NCI-H446 (cell line): ENCODE measurements at places on chromosomes 1 and 21.

DNA sequence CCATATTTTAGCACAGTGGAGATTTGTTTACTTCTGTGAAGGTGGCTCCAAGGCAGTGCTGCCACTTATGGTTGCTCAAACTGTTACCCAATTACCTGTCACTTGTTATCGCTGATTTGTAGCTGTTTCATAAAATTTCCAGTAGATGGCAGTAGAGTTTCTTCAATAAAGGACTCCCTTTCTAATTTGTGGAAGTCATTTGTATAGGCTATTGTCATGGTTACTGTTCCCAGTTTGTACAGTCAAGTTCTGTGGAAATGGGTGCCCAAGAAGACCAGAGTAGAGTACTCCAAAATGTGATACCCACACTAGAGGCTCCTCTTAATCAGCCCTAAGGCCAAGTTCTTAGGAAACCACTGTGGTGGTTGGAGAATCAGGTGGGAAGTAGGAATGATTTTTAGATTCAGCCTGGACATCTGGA, 186.1 kb downstream of the CLEC20A start:
- DNase-seq, result peak; percentile 82

- no peak for DNase-seq
Measured at GRCh38 chr21:28332796-28333195, 659.9 kb downstream of the LTN1 start.

GRCh38 chr1:14142397-14143100, 442.6 kb downstream of the PRDM2 start:
- DNase-seq, result no peak

DNA sequence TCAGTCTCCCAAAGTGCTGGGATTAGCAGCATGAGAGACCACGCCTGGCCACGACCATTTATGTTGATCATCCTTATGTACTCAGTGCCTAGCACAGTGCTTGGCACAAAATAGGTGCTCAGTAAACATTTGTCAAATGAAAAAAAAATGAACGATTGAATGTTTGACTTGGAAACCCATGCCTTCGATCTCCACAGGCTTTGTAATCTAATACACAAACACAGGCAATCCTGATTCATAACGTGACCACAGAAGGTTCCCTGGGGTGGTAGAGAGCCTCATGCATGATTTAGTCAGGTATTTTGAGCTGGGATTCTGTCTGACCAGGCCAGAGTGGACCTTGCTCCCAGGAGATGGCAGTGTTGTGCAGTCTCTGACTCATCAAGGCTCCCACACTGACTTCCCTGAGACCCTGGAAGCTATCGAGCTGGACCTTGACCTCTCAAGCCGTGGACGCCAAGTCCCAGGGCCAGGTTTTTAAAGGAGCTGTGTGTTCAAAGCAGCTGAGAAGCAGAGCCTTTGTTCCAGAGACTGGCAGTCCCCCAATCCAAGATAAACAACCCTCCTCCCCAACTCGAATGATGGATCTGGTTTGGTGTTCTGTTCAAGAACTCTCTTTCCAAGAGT, 81.1 kb downstream of the PGM1 start:
- DNase-seq, result peak; percentile 69

GRCh38 chr21:35043549-35043948, 5.6 kb downstream of the RUNX1 start:
- DNase-seq, result no peak

GRCh38 chr1:16275591-16275990, 38.6 kb upstream of the CPLANE2 start:
- no peak for DNase-seq

DNA sequence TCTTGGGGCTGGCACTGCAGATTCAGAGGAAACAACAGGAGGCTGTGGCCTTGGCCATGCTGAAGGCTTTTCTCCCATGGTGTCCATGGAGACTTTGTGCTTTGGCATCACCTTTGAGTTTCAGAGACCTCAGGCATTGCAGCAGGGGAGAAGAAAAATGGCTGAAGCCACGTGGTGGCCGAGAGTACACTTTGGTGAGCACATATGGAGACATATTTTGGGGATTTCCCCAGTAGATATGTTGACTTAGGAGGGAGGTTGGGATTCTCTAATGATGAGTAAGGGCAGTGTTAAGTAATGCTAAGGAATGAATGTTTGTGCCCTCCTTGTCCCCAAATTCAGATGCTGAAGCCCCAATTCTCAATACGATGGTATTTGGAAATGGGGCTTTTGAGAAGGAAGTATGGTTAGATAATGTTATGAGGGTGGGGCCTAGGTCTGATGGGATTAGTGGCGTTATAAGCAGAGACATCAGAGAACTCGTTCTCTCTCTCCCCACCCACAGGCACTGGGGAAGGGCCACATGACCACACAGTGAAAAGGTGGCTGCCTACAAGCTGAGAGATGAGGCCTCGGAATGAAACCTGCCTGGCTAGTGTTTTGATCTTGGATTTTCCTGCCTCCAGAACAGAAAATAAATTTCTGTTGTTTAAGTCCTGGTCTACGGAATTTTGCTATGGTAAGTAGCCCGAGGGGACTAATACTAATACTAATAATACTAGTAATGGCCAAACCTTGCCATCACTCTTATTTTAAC, 98.6 kb downstream of the TBX19 start:
- no peak for DNase-seq

- no peak for DNase-seq
Measured at GRCh38 chr1:231180034-231180433, 18.2 kb downstream of the TRIM67 start.

DNA sequence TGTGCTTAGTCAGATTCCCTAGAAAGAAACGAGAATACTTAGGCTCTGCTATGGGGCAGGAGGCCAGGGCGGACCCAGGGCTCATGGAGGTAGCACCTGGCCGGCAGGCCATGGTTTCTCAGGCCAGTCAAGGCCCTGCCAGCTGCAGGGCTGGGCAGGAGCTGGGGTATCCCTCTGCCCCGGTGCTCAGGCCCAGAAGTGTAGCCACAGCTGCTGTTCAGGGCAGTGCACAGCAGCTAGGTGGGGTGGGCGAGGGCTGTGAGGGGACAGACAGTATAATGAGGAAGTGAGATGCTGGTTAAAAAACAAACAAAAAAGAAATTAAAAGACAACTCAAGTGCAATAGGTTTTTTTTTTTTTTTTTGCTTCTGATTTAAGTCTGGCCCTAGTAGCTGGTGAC, 34.0 kb upstream of the EDN2 start:
- DNase-seq, result no peak

- DNase-seq, result no peak
Measured at GRCh38 chr21:16538936-16539440, 809.2 kb downstream of the USP25 start.

DNA sequence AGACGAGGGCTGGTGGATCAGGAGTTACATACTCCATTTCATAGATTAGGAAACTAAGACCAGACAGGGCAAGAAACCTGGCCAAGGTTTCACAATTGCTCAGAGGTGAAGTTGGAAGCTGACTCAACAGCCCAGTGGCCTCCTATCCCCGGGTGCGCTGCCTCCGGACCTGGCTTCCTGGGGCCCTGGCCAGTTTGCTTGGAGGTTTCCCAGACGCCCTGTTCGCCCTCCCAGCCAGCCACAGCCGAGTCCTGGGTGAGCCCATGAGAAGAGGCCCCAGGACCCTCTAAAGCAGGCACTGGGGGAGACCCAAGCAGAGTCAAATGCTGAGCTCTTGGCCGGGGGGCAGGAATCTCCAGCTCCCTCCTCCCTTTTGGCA, 180.1 kb downstream of the ZBTB18 start:
- no peak for DNase-seq

DNA sequence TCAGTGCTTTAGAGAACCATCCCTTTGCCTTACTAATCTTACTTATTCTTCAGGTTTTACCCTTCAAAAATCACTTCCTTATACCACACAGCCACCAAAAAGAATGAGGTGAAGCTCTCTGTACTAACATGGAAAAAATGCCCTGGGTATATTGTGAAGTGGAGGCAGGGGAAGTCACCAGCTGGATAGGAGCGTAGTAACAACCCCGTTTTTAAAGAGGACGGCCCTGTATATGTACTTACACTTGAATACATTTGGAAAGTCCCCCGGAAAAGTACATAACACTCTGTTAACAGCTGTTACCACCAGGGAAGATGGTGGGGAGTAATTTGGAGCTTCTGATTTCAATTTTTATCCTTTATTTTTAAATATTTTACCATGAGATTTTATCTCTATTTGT, 28.2 kb upstream of the KHDRBS1 start:
- no peak for DNase-seq

GRCh38 chr1:172626845-172627244, 32.1 kb upstream of the FASLG start:
- DNase-seq, result no peak

DNA sequence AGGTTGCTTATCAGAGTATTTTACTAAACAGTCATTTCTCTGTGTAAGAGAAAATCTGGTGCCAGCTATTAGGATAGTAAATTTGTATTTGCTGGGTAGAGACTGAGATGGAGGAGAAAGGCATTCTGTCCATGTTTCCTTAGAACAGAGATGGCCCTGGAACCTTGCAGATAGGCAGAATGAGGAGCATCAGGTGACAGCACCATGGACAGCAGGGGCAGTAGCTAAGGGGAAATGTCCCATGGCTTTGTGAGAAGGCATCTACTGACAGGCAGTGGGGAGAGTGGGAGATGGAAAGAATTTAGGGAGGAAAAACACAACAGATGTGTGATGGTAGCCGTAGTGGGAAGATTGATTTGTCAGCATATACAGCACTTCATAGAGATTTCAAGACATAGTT, 105.0 kb downstream of the PRRX1 start:
- no peak for DNase-seq

DNA sequence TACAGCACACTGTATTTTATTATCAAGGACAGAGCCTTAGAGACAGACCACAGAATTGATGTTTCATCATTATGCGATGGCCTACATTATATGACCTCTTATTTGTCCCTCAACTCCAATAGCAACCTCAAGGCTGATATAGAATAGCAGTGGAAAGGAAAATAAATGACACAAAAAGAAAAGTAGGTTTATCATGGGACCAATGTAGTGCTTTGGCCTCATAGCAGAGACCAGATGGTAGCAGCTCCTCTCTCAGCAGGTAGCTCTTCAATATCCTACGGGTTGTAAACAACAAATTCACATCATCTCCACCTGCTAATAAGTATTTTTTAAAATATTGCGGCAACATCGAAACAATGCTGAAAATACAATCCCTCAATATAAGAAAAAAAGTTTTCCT, 25.2 kb downstream of the ANP32E start:
- peak; percentile 86 for DNase-seq

- DNase-seq, result no peak
Measured at GRCh38 chr1:246377625-246378153, 129.4 kb downstream of the SMYD3 start.

GRCh38 chr21:26923986-26924385, 42.9 kb downstream of the ADAMTS5 start:
- DNase-seq, result no peak

GRCh38 chr1:197213193-197213592, 54.9 kb upstream of the CRB1 start:
- DNase-seq, result no peak

DNA sequence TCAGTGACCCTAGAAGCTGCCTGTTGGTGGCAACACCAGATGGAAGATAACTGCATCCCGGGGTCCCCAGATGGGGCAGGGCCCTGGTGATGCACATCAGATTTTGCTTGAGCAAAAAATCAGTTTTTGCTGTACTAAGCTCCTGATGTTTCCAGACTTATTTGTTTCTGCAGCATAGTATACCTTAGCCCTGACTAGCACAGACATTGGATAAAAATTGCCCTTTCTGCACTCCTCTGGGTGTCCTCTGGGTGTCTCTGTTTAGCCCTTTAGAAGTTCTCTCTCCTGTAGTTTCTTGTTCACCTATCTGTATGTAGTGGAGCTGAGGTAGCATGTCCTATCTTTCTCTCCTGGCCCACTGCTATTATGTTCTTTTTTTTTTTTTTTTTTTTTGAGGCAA, 30.3 kb upstream of the PLA2G2C start:
- DNase-seq, result no peak

DNA sequence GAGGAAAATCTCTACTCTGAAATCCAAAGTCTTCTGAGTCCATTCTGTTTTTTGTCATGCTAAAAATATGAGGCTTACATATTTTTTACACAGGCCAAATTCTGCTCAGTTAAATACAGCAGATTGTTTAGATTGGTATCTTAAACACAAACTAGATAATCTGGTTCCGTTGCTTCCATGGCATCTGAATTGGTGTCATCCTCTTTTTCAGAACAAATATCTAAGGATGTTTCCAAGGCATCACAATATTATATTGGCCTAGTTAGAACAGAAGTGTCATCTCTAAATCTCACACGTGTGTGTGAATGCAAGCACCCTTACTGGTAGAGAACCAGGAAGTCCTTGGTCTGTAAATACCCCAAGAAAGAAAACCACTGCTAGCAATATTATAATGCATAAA, 151.2 kb downstream of the NRIP1 start:
- DNase-seq, result no peak

DNA sequence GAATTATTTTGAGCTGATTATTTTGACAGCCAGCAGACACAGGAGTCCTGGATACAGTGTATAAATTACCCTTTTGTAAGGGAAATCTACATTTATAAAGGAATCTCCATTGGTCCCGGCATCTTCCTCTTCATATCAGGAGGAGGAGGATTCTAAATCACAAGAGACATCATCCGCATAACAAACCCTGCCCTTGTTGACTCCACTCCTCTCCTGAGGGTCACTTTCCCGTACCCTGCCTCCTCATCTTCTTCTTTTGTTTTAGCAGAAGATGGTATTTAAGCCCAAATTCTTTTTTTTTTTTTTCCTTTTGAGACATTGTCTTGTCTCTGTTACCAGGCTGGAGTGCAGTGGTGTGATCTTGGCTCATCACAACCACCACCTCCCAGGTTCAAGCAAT, 14.6 kb upstream of the PKNOX1 start:
- no peak for DNase-seq

- no peak for DNase-seq
Measured at GRCh38 chr21:27812279-27812678, 845.4 kb upstream of the ADAMTS5 start.

GRCh38 chr21:44838039-44838895, 20.4 kb upstream of the SUMO3 start:
- no peak for DNase-seq

DNA sequence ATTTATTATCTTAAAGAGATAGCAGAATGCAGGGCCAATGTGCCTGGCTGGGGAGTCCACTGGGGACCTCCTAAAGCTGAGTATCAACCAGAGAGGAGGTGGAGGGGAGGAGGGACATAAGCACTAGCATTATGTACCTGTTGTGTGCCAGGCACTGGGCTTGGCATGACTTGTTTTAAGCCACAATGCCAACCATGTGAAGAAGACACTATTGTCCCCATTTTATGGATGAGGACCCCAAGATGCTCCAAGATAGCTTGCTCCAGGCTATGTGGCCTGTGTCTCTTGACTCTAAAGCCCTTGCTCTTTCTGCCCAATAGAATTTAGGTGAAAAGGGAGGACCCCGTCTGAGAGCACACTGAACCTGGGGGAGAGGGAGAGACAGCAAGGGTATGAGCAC, 111.3 kb downstream of the GLIS1 start:
- no peak for DNase-seq

DNA sequence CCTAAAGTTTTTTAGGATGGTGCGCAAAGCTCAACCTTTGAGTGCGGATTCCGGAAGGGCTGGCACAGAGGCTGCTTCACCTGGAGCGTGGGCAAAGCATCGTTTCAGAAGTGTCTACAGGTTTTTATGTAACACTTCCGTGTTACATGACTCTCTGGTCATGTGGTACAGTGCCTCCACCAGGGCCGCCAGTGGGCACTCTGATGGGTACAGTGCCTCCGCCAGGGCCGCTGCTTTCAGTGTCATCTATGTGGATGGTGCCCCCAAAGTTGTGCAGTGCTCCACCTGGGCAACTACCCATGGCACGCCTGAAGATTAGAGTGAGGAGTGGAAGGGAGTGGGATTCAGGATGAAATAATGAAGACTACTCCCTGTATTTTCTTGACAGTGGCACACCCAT, 101.4 kb upstream of the C1orf174 start:
- no peak for DNase-seq

- DNase-seq, result no peak
Measured at GRCh38 chr1:168288311-168289052, 7.8 kb downstream of the TBX19 start.
